Activated naive CD4-positive, alpha-beta T cell (primary cell): ENCODE measurements at places on chromosomes 7 and 10.

DNA sequence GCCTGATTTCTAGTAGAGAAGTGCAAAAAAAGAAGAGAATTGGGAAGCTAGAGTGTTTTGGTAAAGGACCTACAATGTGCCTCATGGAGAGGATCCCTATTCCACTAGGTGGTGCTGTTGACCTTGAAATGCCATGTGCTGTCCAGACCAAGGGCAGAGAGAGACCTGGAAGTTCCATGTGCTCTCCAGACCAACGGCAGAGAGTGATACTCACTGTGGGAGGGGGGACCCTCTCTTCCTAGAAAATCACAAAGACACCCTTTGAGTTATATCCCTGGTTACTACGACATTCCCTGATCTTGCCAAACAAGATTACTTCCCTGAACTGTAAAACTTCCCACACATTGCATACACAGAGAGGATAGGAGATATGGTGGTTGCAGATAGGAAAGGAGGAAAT is 212.7 kb upstream of the ZNF804B start:
- no peak for DNase-seq

DNA sequence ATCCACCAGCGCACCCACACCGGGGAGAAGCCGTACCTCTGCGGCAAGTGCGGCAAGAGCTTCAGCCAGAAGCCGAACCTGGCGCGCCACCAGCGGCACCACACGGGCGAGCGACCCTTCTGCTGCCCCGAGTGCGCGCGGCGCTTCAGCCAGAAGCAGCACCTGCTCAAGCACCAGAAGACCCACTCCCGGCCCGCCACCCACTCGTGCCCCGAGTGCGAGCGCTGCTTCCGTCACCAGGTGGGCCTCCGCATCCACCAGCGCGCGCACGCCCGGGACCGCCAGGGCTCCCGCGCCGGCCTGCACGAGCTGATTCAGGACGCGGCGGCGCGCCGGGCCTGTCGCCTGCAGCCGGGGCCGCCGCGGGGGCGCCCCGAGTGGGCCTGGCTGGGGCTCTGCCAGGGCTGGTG is 17.7 kb downstream of the ZNF775 start:
- DNase-seq, result no peak

GRCh38 chr10:13139150-13139549 is 22.2 kb upstream of the MCM10 start:
- no peak for DNase-seq

DNA sequence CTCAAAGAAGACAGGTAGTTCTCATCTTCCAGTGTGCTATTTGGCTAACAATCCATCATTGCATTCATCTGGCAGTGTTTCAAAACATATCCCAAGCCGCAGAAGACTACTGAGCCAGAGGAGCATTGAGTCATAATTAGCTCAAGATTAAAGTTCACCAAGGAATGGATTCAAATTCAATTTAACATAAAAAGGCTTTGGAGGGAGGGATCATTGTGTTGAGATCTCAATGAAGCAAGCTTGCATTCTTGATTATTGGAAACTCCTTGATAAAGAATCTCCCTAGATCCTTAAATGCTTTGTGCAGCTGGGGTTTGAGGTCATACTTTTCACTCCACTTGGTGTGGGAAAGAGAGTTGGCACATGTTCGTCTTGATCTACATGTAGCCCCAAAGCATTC is 142.8 kb upstream of the SEMA3A start:
- no peak for DNase-seq

- DNase-seq, result peak; percentile 18
Observed at GRCh38 chr7:1225441-1226185, 7.1 kb upstream of the UNCX start.

DNA sequence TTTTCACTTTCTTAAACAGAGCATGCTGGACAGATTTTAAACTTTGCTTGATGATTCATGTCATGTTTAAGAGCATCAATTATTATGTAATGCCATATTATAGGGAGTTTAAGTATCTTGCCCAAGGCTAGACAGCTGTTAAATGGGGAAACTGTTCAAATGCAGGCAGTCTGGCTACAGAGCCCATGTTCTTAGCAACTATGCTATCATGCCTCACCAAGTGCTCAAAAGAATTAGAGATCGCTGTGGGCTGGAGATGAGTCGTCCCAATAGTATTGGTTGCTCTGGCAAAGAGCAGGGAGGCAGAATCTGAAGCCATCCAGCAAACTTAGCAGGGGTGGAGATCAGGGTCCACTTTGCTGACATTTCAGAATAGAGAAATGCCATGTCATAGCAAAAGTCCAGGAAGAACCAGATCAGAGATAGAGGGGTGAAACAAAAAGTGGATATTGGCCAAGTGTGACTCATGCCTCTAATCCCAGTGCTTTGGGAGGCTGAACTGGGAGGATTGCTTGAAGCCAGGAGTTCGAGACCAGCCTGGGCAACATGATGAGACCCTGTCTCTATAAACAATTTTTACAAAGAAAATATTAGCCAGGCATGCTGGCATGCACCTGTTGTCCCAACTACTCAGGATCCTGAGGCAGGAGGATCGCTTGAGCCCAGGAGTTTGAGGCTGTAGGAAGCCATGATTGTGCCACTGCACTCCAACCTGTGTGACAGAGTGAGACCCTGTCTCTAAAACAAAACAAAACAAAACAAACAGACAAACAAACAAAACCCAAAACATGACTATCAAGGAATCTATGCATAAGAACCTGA is 57.8 kb downstream of the BAMBI start:
- no peak for DNase-seq

DNA sequence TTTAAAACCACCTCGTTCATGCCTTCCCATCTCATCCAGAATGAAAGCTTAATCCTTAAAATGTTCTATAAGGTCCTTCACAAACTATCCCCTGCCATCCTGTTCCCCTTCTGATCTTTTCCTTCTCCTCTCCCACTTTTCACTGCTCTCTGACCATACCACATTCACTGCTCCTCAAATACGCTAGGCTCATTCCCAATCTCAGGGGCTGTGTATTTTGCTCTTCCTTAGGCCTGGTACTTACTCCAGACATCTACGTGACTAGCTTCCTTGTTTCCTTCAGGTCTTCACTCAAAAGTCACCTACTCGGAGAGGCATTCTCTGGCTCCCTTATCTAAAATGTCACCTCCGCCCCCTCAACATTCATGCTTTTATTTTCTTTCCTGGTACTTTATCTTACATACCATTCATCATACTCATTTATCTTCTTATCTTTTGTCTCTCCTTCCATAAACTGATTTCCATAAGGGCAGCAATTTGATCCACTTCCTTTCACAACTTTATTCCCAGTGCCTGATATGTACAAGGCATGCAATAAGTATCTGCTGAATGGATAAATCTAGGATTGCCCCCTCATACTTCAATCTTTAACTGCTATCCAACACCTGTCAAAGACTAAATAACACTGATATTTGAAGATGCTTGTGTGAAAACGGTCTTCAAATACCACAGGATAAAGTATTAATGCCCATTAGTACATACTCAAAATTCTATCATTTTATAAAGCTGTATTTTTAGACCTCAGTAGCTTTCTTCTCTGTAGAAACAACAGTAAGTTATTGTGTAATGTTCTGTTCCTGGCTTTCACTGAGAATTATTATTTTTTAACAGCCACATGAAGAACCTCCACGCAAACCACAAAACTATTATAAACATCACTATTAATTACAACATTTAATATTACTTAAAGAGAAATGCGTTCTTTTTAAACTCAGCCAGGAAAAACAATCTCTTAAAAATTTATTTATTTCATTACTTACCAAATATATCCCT is 27.0 kb downstream of the JMJD1C start:
- no peak for DNase-seq
